ENCODE measurements at places on chromosomes 7 and 10.

DNA sequence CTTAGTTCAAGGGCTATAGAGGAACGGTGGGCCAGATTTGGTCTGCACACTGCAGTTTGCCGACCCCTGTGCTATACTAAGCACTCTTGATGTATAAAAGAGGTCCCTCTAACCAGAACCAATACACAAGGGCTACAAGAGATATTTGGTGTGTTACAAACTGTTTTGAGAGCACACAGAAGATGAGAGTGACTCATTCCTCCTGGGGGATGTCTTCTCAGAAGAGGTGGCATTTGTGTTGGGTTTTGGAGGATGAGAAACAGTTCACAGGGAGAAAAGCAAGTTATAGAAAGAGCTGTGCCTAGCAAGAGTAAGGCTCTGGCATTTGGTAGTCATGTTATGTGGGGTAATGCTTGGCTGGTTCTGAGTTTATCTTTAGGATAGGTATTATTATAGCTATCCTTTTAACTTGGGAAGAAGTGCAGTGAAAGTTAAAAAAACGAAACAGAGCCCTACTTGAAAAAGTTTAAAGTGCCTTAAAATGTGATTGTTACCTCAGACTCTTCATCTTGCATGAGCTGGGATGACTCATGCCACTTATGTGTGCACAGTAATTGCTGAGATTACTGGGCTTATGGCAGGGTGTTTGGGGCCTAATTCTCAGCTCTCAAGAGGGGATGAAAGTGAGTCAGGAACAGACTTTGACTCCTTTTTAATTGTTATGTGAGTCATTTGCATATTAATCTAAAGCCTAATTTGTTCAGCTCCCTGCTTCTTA is 160.4 kb downstream of the KIF20B start:
- DNase-seq, result no peak

DNA sequence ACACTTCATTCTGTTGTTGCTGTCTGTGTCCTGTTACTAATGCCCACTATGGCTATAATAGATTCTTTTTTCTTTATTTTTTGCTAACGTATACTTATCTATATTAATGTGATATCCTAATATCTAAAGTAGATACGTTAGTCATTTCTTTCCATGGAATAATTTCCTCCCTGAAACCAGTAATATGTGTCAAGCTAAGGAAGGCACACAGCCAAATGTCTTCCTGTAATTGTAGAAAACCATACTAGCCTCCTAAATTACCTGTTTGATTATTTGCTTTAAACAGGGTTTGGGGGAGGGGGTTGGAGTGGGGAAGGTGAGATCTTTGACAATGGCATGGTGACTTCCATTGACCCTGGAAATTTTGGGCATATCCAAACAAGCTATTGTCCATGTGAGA is 56.4 kb downstream of the THNSL1 start:
- DNase-seq, result no peak

DNA sequence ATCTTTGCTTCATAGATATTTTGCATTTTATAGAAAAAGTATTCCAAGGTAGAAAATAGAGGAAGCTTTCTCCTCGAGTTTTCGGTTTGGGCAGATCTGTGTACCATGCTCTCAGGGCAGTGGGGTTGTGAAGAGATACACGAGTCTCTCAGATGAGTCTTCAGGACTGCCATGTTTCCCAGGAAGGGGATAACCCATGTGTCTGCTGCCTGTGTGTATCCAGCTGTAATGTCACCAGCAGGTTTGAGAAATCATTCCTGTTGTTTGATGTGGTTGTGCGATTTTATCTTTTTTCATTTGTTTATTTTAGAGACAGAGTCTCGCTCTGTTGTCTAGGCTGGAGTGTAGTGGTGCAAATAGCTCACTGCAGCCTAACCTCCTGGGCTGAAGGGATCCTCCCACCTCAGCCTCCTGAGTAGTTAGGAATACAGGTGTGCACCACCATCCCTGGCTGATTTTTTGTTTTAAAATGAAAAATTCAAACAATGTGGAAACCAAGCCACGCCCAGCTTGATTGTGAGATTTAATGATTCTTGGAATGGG is 48.9 kb downstream of the SNX10 start:
- DNase-seq, result no peak

DNA sequence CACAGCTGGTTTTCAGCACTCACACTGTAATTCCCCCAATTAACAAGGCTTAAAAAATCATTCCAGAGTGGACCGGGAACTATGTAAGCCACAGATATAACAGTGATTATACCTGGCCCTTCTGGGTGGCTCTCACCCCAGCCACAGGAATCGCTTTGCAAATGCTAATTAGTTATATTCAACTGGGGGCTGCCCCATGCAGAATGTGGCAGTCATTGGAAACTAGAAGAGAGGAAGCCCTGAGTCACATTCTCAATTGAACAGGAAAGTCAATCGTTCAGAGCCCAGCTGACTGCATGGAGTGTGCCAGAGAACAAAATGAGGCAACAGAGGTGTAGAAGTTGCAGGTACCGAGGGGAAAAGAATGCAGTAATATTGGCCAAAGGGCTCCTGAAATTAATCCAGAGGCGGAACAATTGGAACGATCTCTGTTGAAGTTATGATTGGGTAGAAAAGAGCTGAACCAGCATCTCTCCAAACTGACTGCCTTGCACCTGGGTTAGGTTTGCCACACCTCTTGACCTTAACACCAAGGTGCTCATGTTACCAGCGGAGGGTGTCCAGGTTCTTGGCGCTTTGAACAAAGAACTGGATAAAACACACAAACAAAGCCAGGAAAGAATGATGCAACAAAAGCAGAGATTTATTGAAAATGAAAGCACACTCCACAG is 909.7 kb upstream of the AUTS2 start:
- no peak for DNase-seq

DNA sequence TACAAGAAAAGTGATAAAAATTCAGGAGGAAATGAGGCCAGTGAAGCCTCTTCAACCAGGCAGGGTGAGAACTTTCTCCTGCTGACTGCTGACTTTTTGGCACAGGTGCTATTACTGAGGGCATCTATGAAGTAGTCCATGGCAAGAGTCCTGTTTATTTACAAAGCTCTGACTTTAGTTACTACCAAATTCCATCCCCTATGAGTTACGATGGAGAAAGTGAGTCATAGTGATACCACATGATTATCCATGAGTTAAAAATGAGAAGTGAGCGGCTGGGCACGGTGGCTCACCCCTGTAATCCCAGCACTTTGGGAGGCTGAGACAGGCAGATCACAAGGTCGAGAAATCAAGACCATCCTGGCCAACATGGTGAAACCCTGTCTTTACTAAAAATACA is 19.9 kb downstream of the CCDC3 start:
- no peak for DNase-seq

All from hypothalamus (tissue), 51 donors.